HCEC 1CT (cell line): ENCODE measurements at places on chromosomes 6 and 20.

- DNase-seq = no peak
These were observed 79.0 kb downstream of the DNAAF9 start for GRCh38 chr20:3328501-3328900.

- DNase-seq = no peak
These were observed 219.3 kb downstream of the BCKDHB start for GRCh38 chr6:80325742-80326141.

GRCh38 chr20:10842116-10842515 lies 168.3 kb upstream of the JAG1 start:
- DNase-seq = no peak

- DNase-seq = no peak
These were observed 208.8 kb upstream of the GMDS start for GRCh38 chr6:2454180-2454579.

DNA sequence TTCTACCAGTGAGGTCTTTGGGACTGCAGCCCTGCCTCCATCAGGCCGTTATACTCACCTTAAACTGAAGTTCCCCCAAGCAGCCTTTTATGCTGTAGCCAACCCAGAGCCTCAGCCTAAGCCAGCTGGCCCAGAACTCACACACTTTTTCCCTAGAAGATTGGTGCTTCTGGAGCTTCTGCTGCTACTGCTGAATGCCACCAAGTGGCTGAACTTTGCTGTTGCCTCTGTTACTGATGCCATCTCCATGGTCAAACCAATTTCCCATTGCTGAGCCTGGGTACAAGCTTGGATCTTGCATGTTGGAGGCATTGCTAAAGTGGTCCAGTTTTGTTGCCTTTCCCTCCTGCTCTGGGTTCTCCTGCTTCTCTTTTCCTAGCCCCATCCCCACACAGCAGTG lies 15.0 kb upstream of the TBX18 start:
- DNase-seq = no peak

GRCh38 chr20:37945091-37945547 lies 42.2 kb downstream of the VSTM2L start:
- no peak for DNase-seq

- peak; percentile 23 for DNase-seq
These were observed 291.2 kb upstream of the STXBP5 start for GRCh38 chr6:146912730-146913685.

GRCh38 chr6:111427341-111428116 lies 55.5 kb downstream of the REV3L start:
- peak; percentile 92 for DNase-seq

- no peak for DNase-seq
These were observed 118.4 kb upstream of the PTPRK start for GRCh38 chr6:128638817-128639216.

DNA sequence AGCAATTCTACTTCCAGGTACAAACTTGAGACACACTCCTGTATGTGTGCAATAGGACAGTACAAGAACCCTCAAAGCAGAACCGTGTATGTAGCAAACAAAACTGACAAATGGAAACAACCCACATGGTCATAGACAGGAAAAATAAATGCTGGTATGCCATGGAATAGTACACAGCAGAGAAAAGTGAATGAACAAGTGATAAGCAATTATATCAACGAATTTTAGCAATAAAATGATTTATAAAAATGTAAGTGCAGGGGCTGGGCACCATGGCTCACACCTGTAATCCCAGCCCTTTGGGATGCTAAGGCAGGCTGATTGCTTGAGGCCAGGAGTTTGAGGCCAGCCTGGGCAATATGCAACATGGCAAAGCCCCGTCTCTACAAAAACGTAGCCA lies 9.3 kb downstream of the RIPOR3 start:
- no peak for DNase-seq

DNA sequence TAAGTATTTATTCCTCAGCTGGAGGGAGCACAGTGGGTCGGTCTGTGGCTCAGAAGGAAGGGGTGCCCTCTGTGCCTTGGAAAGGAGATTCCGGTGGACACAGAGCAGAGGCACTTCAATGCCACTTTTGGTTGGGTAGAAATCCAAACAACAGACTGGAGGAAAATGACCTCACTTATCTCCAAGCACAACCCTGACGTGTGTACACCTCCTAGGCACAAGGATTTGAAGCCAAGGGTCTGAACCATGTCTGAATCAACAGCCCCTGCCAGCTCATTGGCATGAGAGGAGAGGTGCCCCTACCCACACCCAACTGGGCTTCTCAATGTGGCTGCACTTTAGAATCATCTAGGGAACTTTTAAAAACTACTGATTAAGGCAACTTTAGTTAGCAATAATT lies 13.4 kb downstream of the CD24 start:
- no peak for DNase-seq

GRCh38 chr6:72287801-72288200 lies 334.1 kb upstream of the KCNQ5 start:
- DNase-seq = no peak

GRCh38 chr20:57767441-57767840 lies 57.6 kb upstream of the PMEPA1 start:
- DNase-seq = no peak

DNA sequence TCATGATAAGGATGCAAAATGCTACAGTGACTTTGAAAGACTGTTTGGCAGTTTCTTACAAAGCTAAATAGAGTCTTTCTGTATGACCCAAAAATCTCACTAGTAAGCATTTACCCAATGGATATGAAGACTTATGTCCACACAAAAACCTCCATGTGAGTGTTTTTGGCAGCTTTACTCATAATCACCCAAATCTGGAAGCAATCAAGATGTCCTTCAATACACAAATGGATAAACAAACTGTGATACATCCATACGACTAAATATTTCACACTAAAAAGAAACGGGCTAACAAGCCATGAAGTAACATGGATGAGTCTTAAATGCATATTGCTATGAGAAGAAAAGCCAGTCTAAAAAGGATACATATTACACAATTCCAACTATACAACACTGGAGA lies 117.2 kb downstream of the PDE10A start:
- no peak for DNase-seq

GRCh38 chr6:119166024-119166784 lies 87.7 kb upstream of the FAM184A start:
- no peak for DNase-seq

DNA sequence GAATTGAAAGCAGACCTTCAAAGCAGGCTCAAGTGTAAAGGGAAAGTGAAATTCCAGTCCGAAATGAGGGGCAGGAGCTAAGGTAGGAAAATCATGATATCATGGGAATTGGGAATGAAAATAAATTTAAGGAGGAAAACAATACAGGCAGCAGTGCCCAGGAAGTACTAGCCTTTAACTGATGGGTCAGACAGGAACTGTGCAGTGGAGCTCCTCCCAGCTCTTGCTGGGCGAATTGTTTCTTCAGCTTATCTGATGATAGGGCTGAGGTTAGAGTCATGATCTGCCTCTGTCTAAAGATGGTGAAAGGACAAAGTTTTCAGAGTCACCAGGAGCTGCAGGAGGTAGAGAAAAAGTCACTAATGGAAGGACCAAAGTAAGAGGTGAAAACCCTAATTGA lies 457.9 kb upstream of the PTCHD4 start:
- no peak for DNase-seq

DNA sequence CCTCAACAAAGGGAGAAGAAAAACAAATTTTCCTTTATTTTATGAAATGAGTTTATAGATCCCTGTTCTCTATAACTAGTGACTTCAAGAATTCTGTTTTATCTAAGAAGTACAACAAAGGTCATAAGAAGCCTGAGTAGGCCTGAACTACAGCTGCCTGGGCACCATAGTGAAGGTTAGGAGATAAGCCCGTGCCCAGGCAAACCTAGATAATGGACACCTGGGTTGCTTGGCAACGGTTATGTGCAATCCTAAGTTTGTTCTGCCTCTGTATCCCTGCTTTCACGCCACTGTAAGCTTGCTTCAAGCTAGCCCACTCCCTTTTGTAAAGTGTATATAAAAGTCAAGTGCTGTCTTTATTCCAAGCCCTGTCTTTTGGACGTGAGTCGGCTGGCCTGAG lies 23.2 kb downstream of the SCGN start:
- DNase-seq = no peak

GRCh38 chr6:128284128-128284527 lies 236.3 kb downstream of the PTPRK start:
- no peak for DNase-seq
